ENCODE measurements at places on chromosomes 12 and 14.
A peak's percentile ranks its signal among the peaks of the same experiment; 100 is the strongest.

GRCh38 chr12:93798279-93799151, 121.3 kb downstream of the CRADD start:
- DNase-seq, result no peak

GRCh38 chr12:80776706-80777105, 60.0 kb downstream of the MYF5 start:
- DNase-seq, result no peak

DNA sequence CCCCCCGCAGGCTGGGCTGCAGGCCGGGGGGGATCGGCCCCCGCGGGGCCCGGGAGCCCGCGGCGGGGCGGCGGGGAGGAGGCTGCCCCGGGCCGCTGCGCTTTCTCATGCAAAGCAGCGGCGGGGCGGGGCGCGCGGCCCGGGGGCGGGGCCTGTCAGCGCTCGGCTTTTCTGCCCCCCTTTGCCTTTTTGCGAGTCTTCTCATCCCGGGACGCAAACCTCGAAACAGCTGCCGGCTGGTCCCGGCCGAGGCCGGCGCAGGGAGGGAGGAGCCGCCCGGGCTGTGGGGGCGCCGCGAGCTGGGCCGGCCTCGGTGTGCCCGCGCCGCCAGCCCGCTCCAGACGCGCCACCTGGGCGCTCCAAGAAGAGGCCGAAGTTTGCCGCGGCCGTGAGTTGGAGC, at the start of gene FZD10:
FZD10 (plus strand) TSS at position 198 of the 400 bp plus-strand sequence. CDS start 479 bp downstream, outside the sequence.
- no peak for DNase-seq

DNA sequence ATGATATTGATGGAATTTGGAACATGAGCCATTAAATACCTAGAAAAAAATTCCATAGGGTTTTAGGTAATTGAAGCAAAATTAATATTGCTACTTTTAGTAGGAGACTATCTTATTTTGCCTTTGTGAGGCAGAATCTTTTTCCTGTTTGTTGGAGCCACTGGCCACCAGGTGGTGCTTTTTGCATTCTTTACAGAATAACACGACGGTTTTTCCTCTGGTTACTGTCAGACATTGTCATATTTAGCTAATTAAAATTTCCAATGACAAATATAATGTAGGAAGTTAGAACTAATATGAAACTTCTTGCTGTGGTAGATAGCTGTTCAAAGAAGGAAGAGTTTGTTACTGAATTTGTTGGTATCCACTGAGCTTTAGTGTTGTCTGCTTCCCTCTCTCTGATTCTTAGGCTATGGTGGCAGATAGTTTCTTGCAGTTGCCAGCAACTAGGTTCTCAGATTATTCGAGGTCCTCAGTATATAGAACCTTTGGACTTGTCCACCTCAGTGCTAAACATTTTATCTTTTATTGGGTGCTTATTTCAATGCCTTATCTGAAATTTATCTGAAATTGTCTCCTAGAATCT, 25.7 kb downstream of the RAB21 start:
- DNase-seq, result peak; percentile 44

DNA sequence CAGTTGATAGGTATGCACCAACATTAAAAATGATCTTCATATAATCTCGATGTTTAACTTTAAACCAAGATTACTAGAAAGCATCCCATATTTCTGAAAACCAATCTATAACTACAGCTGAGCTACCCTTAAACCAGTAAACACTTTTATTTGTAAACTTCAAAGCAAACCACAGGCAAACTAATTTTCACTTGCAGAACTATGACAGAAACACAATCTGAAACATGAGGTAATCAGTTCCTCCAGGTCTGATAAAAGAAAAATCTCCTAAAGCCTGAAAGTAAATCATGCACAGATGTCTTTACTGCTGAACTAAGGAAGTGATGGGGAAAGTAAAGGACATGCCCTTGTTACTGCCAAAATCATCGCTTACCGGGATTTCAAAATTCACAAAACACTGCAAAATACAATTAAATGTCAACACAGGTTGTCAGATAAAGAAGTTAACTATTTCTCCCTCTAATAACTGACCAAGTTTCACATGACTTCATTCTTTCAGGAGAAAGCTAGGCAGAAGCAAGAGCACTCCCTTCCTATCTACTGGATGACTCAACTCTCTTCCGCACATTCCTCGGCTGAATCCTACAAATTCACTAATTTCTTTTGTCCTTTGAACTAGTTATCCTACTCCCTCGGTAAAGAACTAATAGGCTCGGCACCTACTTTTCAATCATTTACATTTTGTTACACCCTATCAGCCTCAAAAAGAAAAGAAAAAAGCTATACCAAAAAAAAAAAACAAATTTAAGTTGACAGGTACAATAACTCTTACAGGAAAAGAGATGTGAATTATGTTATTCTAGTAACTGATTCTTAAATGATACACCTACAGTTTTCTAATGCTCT, 1.4 kb downstream of the EEA1 start:
- no peak for DNase-seq

DNA sequence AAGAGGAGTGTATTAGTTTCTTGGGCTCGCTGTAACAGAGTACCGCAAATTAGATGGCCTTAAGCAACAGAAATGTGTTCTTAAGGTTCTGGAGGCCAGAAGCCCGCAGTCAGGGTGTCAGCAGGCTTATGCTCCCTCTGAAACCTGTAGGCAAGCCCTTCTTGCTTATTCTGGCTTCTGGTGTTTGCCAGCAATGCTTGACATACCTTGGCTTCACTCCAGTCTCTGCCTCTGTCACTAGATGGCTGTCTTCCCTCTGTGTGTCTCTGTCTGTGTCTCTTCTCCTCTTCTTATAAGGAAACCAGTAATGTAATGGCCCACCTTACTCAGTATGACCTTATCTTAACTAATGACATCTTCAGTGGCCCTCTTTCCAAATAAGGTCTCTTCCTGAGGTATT, 85.1 kb downstream of the DERA start:
- no peak for DNase-seq

- no peak for DNase-seq
Observed at GRCh38 chr12:9607716-9608115, at the start of gene KLRB1. Gene KLRB1 (minus strand): TSS chr12:9607916. CDS start chr12:9607839, 77 bp downstream.

DNA sequence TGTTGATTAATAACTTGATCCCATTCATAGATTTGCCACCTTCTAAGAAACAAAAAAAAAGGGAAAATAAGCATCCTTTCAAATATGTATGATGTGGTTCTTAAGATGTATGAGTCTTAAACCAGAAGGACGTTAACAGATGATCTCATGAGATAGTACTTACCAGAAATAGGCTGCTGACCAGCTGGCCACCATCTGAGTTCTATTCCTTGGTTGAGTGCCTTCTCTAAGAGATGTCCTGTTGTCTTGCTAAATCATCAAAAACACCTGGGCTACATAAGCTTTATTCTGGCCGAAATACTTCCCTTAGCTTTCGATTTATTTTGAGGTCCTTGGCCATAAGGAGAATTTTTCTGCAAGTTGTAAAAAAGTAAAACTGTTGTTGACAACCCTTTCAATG, 55.6 kb downstream of the GPR65 start:
- DNase-seq, result no peak
